NCI-H1436 treated with DMSO at 0.1 percent for 48 hours (cell line): ENCODE measurements at places on chromosomes 2 and 18.

DNA sequence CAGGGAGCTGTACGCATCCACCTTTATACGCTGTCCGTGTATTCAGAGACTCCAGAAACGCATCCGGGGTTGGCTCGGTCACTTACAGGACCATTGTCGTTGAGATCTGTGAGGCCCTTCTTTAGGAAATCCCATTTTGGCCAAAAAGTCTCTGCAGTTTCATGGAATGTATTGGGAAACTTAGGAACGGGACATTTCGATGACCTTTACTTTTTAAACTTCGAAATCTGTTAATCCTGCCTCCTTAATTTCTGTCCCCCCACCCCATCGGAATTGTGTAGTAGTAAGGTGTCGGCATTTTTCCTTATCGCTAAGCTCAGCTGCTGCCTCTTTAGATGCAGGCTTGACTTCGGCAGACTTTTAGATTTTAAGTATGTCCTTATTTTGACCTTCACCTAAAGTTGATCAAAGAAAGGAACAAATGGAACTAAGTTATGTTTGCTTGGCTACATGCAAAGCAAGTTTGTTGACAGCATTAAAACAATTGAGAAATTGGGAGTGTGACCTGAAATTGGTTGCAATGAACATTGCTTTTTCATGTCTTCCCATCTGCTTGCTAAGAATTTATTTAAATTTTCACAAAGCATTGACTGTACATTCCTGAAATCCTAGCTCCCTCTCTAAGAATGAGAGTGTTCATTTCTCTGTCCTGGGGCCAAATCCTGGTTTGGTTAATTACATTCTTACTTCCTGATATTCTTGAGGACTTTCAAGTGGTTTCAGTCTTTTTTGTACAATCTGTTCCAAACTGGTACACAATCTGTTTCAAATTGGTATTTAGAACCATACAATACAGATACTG, 884 bp upstream of the RAPH1 start:
- no peak for DNase-seq

- DNase-seq = no peak
Measured at GRCh38 chr18:3246635-3247239, 864 bp upstream of the MYL12A start.

GRCh38 chr2:14720739-14721138, 88.2 kb downstream of the LRATD1 start:
- no peak for DNase-seq

DNA sequence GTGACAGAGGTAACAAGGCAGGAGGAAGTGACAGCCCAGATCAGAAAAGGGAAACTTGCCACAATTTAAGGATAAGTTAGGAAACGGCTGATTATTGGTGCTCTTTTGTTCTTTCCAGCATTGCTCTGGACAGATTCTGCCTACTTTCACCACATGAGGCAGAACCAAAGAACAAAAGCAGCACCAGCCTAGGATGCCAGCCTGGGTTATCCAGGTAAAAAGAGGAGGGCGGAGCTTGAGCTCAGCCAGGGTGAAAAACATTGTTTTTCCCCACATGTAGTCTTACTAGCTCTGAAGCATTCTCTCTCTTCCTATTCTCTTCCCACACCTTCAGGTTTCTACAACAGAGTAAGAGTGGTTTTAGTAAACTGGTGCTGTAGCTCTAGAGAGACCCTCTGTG, 300.5 kb downstream of the TMX3 start:
- no peak for DNase-seq

DNA sequence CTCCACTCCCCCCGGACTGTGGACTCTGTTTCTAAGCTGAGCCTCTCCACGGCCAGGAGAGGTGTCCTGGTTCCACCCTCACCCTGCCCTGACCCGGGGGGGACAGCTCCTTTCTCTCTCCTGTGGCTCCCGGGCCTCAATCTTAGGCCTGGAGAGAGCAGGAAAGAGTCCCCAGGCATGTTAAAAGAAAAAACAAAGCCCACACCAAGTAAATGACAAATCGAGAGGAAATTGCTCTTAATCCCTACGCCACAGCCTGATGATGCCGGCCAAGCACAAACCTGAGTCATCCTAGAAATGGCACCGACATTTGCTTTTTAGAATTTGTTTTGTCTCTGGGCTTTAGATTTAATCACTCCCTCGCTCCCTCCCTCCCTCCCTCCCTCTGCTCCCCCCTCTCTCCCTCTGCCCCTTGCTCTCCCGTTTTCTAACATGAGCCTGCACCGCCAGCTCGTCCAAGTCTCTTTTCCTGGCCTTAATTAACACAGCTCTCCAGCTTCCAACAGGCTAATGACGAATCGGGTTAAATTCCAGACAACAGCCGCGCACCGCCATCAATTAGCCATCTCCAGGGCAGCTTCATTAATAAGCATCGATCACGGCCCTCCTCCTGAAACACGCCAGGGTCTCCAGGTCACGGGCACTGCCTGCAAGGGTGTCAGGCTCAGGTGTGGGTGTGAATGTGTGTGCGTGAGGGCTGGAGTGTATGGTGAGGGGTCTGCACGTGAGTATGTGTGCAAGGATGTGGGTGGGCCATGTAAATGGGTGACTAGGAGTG, 230.8 kb downstream of the CELF4 start:
- DNase-seq = no peak

DNA sequence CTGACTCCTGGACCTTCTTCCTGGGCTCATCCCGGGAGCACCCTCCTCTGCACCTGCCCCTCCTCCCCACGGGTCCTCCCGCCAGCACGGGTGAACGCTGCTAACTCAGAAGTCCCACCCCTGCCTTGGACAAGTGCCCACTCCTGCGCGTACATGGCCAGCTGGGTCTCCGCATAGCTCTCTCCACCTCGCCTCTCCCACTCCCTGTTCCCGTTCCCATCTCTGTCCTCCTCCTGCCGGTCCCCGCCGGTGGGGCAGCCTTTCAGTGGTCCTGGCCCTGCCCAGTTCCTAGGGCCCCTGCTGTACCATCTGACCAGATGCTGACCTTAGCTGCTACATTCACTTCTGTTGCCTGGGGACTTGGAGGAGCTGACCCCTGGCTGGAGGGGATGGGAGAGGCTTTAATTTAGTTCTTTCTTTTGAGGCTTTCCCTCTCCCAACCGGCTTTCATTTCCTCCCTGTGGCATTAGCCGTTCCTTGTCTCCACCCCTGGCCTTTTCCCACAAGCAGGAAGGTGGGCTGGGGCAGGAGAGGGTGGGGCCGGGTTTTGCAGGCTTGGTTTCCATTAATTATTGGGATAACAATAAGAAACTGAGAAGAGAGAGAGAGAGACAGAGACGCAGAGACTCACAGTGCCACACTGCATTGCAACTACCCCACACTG, 136.1 kb downstream of the SH3BP4 start:
- no peak for DNase-seq

GRCh38 chr2:164599954-164600589, 21.2 kb downstream of the GRB14 start:
- DNase-seq = peak; percentile 35

DNA sequence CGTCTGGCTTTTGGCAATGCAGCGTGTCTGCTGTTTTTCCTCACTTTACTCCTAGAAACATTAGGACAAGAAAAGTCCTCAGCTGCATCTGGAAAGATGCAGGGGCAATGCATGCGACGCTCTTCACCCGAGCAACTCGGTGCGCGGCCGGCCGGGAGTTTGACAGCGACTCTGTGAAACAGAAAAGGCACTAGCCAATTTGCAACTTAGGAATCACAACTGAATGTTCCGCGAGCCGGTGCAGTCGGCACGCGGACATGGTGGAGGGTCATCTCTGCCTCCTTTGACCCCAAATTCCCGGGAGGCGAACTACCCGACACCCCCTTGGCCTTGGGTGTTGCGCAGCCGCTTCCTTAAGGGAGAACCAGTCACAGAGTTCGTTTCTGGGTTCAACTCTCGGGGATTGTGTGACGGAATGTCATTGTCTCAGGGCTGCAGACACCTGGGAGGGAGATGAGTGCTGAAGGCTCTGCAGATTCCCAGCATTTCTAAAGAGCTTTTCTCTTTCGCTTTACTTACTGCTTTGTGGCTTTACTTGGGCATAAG, 9.8 kb downstream of the NR4A2 start:
- no peak for DNase-seq

DNA sequence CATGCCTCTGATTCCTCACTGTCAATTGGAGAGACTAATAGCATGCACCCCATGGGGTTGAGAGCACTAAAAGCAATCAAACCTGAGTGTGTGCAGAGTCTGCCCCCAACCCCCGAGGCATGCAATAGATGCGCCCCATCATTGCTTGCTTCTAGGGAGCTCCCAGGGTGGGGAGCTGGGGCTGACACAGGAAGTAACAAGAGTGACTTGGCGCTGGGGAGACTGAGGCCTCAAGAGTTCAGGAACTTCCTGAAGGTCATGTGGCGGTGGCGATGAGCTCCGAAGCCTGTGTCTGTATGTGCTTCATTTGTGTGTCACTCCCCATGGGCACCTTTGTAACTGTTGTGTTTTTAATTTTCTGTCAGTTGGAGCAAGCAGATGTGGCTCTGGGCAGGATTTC, 61.2 kb downstream of the CTIF start:
- no peak for DNase-seq

DNA sequence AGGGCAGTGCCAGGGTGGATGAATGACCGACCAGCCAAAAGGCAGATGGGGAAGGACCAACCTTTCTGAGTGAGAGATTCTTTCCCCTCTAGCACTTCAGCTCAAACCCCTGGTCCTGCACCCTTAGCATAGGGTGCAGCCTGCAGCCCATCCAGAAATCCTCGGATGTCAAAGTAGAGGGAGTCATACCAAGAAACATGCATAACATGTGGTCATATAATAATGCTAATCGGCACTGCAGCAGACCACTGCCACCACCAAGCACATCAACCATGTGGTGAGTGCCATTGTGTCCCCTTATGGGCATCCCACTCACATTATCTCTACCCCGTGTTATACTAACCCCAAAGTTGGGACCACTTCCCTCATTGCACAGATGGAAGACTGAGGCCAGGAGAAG, 17.7 kb downstream of the ATOH8 start:
- DNase-seq = no peak

- DNase-seq = no peak
Measured at GRCh38 chr2:20123871-20124594, 72.6 kb upstream of the LAPTM4A start.

DNA sequence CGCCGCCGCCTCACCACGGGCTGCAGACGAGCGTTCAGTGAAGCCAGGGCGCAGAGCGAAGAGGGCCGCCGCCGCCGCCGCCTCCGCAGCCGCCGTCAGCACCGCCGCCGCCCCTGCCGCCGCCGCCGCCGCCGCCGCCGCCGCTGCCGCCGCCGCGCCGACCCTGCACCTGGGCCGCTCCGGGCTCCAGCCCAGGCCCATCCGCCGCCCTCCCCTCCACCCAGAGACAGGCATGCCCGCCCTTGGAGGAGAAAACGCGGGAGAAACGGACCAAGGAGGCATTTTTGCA, 3.0 kb downstream of the POU3F3 start:
- no peak for DNase-seq

DNA sequence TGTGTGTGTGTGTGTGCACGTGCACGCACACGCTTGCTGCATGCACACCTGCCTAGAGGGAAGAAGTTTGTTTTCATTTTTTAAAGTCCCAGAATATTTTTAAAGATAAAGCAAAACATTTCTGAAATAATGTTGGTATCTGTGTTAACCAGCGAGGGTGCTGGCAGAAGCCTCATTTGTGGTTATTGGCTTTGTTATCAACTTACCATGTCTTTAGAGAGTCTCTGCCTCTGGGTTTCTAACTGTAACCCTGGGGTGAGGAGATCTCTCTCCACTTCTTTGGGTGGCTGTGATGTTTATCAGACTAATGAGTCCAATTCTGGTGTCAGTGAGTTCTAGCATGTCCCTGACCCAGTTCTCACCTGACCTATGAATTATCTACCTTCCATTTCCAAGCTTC, 927.6 kb upstream of the FANCL start:
- no peak for DNase-seq

GRCh38 chr2:181857483-181857882, 34.0 kb upstream of the ITPRID2 start:
- DNase-seq = no peak

GRCh38 chr2:121128741-121129659, 156.0 kb downstream of the TFCP2L1 start:
- no peak for DNase-seq

DNA sequence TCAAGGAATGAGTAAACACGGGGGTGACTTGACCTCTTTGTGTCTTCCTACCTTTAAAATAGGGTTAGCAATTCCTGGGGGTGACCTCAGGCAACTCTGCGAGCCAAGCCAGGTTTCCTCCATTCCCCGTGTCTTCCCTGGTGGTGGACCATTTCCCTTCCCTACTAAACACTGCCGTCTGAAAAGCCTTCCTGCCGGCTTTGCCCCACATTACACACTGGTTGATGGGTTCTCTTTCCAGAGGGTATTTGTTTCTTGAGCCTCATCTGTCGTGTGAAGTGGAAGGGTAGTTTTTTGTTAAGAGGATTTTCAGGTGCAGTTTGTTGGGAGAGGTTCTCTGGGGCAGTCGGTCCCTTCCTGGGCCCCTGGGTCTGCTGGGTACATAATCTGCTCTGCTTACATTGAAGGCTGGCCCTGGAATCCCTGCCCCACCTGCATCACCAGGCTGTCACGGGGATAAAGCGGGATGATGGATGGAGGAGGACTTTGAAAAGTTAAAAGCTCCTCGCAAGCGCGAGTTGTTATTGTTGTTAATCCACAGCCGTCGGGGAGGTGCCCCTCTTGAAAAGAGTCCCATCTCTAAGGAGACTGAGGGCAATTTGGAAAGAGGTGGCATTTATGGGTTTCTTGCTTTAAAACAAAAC, 175.4 kb upstream of the SPRED2 start:
- DNase-seq = no peak

DNA sequence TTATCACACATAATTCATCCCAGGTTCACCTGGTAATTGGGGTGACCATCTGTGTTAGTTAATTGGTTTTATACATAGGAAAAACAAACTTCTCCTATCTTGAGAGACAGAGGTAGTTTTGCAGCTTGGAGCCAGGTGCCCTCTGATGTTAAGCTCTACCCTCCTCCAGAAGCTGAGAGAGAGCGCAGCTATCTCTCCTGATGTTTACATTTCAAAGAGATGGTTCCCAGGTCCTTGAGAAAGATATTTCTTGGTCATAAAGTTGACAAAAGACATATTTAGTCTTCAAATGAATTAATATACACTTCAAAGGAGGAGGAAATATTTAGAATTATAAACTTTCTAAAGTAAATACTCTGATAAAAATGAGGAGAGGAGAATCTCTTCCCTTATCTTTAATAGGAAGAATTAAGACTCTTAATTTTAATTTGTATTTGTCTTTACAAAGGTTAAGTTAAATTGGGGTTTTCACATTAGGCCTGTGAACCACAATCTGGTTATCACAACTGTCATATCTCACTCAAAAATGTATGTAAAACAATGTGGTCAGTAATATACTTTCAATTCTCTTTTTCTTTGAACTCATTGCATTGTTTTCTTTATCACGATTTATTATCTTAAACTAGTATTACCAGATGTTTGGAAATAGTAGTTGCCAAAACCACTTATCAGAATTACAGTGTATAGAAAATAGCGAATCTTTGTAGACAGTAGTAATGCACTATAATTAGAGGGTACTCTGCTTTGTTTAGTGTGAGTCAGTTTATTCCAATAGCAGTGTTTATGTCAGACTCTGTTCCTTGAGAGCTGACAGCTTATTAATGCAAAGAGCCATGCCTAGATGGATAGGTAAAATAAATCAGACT, 26.8 kb downstream of the SERPINB4 start:
- peak; percentile 49 for DNase-seq
